ENCODE measurements at places on chromosomes 12 and 14.
A peak's percentile ranks its signal among the peaks of the same experiment; 100 is the strongest.

DNA sequence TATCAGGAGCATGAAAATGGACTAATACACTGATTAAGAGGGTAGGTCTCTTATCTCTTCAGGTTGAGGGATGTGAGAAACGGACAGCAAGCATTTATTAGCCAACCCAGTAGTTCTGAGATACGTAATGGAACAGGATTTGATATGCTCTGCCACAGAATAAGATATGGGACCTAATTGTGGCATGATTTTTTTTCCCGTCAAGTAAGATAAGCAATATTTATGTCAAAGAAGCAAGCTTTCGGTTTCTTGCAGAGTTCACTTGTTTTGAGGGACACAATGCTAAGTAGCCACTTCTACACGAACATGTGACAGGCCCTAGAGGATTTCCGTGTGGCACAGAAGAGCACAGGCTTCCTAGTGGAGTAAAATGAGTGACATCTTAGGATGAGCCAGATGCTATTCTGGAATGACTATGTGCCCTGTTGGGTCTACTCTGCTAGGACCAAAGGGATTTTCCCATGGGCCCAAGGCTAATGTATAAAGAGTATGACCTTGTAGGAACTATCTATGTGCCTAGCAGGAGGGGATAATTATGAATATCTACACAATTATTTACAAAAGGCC, 57.9 kb downstream of the SLC38A1 start:
- DNase-seq = no peak

DNA sequence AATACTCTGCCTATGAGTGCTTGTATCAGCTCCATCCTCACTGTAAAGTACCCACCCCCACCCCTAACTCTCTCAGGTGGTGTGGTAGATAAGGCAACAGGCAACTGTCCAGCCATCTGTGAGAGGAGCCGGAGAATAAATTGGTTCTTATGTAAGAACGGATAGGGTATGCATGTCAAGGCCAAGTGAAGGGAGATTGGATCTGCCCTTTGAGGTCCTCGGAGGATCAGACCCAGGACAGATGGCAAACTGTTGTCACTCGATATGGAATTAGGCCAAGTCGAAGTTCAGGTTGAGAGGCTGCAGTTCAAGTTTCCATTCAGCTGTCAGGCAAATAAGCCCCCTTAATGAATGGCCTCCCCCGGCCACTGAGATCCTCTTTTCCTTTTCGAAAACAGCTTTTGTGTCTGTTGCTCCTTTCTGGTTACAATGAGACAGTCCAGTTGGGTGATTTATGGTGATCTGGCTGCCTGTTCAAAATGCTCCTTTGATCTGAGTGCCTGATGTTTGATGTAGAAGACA, 120.3 kb downstream of the VRK1 start:
- no peak for DNase-seq

DNA sequence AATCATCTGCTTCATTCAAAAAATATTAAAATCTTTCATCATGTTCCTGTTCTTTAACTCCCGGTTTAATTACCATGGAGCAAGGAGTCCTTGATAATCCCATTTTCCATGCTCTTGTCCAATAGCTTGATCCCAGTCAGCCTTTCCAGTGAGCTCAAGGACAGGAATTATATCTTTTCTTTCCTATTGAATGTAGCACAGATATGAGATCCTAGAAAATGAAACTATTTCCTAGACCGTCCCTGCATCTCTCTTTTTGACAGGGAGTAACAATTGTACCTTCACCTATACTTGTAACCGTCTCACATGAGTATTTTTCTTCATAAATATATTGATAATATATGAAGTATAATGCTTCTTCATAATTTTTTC, 35.6 kb downstream of the PIK3C2G start:
- DNase-seq = no peak

- no peak for DNase-seq
Measured at GRCh38 chr12:15939111-15939510, 28.0 kb downstream of the DERA start.

DNA sequence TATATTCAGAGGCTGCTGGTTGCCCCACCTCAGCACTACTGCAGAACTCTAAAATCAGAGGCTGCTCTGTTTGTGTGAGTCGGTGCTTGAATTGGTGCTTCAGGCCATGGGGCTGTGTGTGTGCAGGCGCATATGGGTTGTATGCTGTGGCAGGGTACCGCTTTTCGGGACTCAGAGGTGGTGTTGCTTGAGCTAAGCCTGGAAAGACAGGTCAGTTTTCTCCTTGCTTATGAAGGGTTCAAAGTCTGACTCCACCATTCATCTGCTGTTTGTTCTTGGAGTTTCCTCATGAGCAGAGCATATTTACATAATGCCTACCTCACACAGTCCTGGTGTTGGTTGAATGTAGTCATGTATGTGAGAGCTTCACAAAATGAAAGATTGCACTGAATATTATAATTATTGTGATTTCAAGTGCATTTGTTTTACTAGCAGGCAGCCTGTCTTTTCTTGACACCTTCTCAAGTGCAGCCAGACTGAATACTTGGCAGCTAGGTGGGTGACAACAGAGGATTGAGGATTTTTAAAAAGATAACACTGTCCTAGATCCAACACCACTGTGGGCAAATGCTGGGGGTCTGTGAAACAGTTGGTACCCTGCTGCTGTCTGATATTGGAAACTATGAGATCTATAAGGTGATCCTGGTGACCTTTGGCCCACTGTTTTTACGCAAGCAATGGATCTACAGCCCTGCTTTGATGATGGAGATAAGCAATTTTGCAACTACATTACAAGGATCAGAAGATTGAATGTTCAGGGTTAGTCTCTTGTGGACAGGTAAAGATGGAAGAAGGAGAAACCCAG, 1.0 kb upstream of the ANG start:
- no peak for DNase-seq

- no peak for DNase-seq
Measured at GRCh38 chr12:115166698-115167315, 482.8 kb upstream of the TBX3 start.

DNA sequence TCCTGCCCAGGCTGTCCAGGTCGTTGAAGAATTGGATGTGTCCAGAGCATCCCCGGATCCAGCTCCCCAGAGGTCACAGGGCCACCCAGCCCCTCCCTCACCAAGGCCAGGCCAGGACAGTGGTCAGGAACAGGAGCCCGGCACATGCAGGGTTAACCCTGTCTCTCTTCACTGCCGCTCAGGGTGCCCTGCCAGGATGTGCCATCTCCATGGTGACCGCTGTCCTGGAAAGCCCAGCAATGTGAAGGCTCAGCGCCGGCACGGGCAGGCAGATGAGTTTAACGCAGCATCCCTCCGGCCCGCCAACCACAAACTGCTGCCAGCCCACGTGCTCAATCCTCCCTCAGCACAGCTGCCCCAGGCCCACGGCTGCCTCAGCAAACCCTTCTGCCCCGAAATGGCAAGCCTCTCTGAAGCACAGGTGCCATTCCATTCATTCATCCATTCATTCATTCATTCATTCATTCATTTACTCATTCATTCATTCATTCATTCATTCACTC, 4.4 kb downstream of the TMEM179 start:
- DNase-seq = peak; percentile 78

GRCh38 chr14:52272375-52272774, 4.9 kb downstream of the PTGDR start:
- DNase-seq = no peak

DNA sequence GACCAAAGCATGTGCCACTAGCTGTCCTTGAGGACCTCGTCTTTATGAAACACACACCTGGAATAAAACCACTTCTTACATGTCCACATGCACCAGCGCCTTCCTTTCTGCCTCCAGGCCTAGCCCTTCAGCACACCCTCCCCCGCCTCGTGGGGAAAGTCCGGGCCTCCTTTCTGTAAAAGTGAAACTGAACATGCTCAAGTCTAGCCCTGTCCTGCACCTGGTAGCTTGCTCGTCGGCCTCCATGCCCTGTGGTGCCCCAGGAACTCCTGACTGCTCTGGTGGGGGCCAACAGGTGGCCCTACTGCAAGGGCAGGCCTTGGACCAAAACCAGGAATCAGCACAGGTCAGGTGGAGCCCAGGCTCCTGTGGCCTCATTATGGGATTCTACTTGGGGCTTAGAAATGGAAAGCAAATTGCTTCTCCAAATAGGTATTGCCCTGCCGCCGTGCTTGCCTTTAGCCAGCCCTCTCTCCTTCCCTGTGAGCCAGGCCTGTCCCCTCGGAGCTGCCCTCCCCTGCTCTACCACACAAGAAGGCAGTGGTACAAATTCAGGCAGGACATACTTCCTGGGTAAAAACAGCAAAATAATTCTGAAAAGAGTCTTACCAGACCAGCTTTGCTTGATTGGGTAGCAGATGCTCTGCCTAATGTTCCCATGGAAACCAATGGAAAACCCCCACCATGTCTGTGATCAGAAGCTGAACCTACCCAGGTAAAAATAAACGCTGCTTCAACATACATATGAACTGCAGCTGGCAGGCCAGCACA, 43.5 kb downstream of the ERH start:
- no peak for DNase-seq

DNA sequence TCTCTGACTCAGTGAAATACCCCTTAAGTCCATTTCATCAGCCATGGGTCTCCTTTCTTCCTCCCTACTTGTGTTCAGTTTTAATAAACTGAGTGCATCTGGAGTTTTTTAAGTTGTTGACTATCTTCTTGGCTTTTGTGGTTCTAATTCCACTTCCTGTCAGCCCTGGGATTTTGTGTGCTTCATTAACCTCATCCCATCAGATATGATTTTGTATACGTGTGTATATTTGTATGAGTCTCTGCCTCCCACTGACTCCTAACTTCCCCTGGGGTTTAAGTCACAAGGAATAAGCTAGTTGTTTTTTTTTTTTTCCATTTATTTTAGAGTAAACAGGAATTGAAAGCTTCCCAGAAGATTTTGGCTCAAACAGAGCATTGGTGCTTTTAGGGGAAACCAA, 62.7 kb downstream of the TTLL5 start:
- DNase-seq = no peak

DNA sequence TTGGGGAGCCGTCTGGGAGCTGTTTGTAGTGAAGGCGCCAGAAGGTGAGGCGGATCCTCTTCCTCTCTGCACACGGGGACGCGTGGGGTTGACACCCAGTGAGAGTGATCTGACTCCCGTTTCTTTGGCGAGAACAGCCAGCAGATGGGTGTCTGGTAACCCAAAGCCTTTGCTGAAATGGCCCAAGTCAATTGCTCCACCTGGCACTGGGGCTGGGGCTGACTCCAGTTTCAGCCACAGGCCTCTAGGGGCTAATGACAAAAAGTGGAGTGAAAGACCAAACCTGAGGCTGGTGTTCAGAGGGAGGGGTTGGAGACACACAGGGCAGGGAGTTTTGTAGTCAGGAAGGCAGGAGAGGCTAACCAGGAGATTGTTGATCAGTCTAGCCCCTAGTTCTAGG, 87.0 kb downstream of the FRMD6 start:
- DNase-seq = no peak

- DNase-seq = peak; percentile 7
Measured at GRCh38 chr14:93723001-93723400, 65.3 kb downstream of the PRIMA1 start.

DNA sequence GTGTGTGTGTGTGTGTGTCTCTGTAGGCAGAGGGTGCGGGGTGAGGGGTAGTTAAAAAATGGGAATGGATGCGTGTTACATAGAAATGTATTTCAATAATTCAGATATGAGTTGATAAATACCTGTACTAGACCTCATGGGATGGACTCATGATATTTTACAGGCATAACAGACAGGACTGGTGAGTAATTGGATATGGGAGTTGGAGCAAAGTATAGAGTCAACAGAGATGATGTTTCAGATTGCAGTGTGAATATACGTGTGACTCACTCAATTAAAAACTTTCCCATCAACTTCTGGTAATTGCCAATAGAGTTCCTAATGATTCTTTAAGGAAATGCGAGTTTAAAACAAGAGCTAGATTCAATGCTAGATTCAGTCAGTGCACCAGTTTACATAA, 711.9 kb downstream of the C12orf50 start:
- DNase-seq = no peak

DNA sequence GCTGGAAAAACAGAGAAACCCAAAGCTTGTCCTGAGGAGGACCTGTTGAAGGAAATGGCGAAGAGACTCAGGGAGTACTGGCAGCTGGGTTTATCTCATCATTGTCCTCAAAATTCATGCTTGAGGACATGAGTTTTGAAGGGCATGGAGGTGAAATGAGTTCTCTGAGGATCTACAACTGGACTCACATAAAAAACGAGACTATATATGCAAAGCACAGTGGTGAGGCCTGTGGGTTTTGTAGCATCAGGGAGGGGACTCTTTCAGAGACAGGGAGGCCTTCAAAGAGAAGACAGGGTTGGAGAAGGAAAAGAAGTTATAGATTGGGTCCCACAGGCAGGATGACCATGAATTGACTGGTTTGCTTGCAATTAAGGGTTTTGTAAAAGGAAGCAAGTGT, 71.3 kb upstream of the SCN8A start:
- DNase-seq = no peak

DNA sequence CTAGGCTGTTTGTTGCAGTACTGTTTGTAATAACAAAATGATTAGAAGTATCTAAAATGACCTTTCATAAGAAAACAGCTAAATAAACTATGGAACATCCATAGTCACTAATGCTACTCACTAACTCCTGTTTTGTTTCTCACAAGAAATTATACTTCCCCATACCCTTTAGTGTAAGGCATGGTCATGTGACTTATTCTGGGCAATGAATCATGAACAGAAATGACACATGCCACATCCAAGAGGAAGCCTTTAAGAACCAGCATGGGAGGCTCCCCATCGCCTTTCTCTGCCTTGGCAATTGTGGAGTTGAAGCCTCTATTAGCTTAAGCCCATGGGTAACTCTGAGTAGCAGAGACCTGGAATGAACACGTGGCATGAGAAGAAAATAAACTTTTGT, 49.3 kb downstream of the KSR2 start:
- DNase-seq = no peak

DNA sequence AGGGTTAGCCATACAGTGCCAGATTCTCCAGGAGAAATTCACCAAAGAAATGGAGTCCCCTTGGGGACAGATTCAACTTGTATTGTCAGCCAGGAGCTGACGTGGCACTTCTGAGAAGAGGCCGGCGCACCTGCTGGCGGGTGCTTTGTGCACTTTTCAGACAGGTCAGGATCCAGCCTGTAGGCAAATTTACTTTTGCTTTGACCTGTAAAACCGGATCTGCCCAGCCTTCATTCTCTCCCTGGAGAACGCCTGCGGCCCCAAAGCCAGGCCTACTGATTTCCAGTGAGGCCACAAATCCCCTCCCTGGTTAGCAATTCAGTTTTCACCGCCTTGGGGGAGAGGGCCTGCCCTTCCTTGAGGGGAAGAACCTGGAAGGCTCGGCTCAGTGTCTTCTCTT, 17.4 kb downstream of the P2RX4 start:
- DNase-seq = no peak

DNA sequence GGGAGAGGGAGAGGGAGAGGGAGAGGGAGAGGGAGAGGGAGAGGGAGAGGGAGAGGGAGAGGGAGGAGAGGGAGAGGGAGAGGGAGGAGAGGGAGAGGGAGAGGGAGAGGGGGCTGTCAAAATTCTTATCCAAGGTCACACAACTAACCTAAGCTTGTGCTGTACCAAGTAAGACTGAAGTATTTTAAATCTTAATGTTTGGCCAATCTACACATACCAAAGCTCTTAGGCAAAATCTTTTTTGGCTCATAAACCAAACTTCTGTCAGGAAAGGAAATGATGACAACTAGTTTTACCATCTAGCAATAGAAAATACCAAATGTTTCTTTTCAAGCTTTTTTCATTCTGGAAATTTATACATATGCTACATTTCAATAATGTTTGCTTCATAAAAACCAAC, 33.8 kb downstream of the CCDC38 start:
- no peak for DNase-seq
